ENCODE measurements at places on chromosomes 11 and 22.

DNA sequence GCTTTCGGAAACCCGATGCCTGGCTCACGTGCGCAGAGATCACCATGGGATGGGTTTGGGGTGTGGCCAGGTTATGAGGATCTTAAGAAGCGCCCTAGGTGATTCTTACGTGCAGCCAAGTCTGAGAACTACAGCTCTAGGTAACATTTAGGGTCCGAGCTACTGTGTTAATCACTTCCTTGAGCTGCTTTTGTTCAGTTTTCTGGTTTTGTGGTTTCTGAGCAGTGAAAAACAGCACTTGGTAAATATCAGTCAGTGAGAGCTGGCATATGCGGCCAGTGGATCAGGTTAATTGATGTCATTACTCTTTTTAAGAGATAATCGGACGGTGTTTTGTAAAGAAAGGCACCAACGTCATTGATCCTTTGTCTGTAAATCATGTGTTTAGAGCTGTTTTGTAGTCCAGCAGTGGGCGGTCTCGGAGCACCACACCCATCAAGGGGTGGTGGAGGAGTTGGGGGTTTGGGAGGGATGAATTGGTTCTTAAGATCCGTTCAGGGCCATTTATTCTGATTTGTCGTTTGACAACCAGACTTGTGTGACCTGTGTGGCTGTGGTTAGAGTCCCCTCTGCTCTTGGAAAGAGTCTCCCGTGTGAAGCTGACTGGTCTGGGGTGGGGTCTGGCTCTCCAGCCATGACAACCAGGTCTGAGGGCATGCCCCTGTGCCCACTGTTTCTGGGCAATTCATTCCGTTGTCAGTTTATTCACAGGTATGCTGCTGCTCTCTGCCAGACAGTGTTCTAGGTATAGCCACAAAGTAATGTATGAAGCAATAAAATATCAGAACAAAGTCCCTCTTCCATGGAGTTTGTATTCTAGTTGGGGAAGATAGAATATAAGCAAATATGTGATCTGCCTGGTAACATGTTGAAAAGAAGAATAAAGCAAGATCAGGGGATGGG, 61.9 kb upstream of the SORL1-AS1 start:
- no peak for DNase-seq

- DNase-seq = no peak
Measured at GRCh38 chr11:103591554-103591953, 444.9 kb upstream of the DDI1 start.

GRCh38 chr11:60857378-60858232, 1.9 kb upstream of the PTGDR2 start:
- DNase-seq = no peak

- no peak for DNase-seq
Measured at GRCh38 chr22:46183733-46184132, 33.4 kb downstream of the PPARA start.

- no peak for DNase-seq
Measured at GRCh38 chr11:44138980-44139379, 43.5 kb downstream of the EXT2 start.

GRCh38 chr11:73972620-73973449, 9.8 kb downstream of the UCP2 start:
- no peak for DNase-seq

DNA sequence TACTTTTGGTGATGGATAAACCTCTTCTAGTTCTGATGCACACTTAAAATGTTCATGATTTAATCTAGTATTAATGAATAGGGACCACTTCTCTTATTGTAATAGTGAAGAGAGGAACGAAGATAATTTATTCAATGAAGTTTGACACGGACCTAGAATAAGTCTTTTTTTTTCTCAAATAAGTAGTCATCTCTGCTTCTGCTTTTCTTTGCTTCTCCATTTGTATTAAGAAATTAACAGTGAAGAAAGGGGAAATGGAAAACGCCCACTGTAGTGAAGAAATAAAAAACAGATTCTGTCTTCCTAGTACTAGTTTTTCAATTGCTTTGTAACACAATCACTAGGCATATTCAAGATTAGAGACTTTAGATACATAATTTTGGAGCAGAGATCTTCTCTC, 73.0 kb downstream of the CD44 start:
- DNase-seq = no peak

- DNase-seq = no peak
Measured at GRCh38 chr11:95714843-95715776, 74.5 kb downstream of the FAM76B start.

- peak; percentile 30 for DNase-seq
Measured at GRCh38 chr11:33731723-33732531, 4.3 kb downstream of the CD59 start.

GRCh38 chr22:20427945-20428417, 9.6 kb downstream of the SCARF2 start:
- no peak for DNase-seq

DNA sequence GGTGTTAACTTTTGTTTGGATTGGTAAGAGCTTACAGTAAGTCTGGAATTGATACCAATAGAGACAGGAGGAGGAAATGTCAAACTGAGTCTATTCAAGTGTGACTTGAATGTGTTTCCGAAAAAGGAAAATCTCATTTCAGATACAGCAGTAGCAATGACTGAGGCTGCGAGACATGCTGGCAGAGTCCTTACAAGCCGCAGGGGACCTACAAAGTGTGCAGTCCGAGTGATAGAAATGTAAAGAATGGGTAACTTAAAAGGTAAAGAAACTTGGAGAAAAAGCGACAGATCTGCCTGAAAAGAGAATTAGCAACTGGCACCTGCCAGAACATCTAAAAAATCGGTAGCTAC, 444 bp downstream of the CWF19L2 start:
- no peak for DNase-seq

DNA sequence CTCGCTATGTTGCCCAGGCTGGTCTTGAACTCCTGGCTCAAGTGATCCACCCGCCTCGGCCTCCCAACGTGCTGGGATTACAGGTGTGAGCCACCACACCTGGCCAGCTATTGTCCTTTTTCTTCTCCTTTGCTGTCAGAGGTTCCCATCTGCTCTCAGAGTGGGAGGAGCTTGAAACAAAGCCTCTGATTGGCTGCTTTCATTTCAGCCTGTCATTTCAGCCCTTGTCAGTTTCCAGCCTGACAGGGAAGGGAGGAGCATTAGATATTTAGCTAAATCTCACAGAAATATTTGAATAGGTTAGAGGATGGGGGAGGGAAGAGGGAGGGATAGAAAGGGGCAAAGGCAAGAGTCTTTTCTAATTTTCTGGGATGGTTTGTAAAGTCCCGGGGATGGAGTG, 8.7 kb downstream of the SLC22A6 start:
- no peak for DNase-seq

GRCh38 chr11:122649116-122649515, 6.4 kb upstream of the UBASH3B start:
- no peak for DNase-seq

DNA sequence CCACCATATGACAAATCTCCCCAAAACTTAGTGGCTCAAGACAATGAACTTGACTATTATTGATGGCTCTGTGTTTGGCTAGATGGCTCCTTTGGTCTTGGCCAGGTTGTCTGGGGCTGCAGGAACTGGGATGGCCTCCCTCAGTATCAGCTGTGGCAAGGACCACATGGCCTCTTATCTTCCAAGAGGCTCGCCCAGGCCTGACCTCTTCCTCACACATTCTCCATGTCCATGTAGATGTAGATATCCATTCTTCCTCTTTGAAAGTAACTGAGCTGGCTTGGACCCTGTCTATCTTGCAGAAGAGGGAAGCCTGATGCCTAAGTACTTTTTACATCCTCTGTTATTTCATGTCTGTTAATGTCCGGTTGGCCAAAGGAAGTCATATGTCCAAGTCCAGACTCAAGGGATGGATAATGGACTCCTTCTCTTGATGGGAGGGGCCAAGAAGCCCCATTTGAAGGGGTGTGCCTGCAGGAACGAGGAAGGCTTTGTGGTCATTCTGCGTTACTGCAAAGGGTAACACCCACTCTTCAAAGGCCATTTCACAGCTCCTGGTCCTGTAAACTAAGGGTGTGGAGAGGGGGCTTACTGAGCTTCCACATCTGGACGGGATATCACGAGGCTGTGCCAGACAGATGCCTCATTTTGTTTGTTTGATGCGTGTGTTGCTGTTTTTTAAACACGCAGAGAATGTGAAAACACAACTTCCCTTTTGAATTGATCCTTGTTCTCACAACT, 87.1 kb downstream of the GRIK4 start:
- DNase-seq = no peak

GRCh38 chr11:89381094-89381493, 110.1 kb downstream of the NOX4 start:
- no peak for DNase-seq

GRCh38 chr11:96815236-96815635, 425.4 kb downstream of the JRKL start:
- no peak for DNase-seq

DNA sequence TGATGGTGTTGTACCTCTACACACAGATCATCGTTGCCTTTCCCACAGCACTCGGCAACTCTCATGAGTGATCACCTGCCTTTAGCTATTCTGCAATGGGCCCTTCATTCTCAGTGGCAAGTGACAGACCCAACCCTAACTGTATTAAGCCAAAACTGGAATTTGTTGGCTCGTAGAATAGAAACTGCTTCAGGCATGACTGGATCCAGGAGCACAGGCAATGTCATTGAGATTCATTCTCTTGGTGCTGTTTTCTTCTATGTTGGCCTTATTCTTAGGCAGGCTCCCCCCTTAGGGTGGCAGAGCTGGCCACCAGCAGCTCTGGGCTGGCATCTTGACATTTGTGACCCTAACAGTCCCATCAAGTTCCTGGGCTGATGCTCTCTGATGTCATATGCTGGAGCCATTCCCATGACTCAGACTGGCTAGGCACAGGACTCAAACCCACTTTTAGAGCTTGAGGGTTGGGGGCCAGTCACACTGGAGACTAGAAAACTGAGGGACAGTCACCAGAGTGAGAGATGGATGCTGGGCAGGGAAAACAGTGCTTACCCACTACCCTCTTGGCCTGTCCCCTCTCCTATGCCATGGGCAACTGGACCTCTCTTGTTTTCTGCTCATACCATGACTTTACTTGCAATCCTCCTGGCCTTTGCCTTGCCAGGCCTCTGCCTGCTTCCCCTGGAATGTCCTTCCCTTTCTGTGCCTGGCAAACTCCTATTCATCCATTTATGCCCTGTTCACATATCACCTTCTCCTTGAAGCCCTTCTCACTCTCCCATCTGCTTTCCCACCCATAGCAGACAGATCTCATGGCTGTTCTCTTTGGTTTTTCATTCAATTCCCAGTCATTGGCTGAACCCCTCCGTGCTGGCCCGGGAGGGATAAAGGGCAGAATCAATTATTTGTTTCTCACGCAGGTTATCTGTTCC, 7.1 kb upstream of the CDC42EP2 start:
- no peak for DNase-seq

DNA sequence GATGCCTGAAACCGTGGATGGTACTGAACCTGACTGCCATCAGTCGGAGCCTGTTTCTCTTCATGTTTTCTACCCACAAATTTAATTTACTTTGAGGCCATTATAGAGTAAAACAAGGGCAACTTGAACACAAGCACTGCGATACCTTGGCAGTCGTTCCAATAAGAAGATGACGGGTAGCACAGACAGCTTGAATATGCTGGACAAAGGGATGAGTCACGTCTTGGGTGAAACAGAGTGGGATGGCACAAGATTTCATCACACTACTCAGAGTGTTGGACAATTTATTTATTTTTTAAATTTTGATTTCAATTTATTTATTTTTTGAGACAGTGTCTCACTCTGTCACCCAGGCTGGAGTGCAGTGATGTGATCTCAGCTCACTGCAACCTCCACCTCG, 5.7 kb downstream of the DIXDC1 start:
- no peak for DNase-seq

DNA sequence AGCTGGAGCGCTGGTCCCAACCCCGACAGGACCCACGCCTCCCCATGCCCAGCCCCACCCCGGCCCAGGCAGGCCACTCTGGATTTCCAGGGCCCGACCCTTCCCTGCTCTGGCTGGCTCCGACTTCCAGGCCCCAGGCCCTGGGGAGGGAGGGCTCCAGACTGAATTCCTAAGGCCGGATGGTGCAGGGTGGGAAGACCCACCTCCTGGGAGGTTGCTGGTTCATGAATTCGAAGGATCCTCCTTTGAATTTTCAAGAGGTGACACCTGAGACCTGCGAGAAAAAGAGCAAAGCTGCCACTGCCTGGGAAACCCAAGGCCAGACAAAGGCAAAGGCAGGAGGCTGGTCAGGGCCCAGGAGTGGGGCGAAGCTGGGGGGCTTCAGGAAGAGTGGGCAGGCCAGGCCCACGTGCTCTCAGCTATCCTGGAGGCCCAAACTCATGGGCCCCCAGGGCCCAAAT, 47.0 kb upstream of the LINC01488 start:
- DNase-seq = no peak

DNA sequence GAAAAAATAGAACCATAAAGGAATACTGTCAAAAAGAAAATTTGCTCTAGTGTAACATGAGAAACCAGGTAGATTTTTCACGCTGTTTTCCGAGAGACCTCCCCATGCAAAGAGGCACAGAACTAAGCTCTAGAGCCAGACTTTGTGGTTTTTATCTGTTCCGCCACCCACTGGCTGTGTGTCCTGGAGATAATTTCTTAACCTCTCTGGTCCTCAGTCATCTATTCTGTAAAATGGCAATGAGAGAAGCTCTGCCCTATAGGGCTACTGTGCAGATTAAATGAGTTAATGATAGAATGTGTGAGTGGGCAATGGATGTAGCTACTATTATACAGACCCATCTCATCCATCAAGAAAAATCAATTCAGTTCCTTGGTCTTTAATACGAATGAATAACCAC, 9.4 kb upstream of the SIGIRR start:
- no peak for DNase-seq

GRCh38 chr11:129458756-129459535, 83.3 kb downstream of the BARX2 start:
- DNase-seq = no peak

GRCh38 chr11:111736621-111737443, 29.4 kb downstream of the PPP2R1B start:
- no peak for DNase-seq

- DNase-seq = peak; percentile 61
Measured at GRCh38 chr11:46348566-46349401, 1.5 kb downstream of the DGKZ start.

DNA sequence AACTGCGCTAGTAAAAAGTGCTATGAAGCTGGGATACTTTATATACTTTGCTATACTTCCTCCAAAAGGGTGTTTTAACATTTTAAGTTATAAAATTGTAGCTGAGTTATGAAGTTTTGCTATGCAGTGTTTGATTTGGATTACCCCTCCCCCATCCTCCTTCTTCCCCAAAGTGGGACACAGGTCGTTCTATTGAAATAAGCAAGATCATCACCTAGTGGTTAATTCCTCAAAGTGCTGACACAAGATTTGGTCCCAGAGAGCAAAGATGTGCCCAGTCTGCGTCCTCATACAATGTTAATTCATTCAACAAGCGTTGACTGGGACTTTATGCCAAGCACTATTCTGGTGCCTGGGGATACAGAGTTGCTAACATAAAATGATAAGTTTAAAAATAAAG, 78.5 kb downstream of the SPON1 start:
- DNase-seq = no peak

DNA sequence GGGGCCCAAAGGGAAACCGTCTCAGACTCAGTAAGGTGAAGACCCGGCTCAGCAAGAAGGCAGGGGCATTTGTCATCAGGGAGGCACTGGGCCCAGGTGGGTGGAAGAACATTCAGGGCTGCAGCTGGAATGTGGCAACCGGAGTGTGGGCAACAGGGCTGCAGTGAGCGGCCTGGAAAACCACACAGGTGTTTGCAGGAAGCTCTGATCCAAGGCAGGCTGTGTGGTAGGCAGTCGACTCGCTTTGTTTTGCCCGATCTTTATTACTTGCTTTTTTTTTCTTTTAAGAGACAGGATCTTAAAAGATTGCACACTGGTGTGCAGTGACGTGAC, 82.8 kb downstream of the DGCR2 start:
- DNase-seq = no peak

GRCh38 chr11:120289426-120289825, 35.7 kb upstream of the TLCD5 start:
- no peak for DNase-seq
